MM.1S (cell line): ENCODE measurements at places on chromosomes 2 and 18.
A peak's percentile ranks its signal among the peaks of the same experiment; 100 is the strongest.

GRCh38 chr18:12291161-12291560 lies 16.9 kb upstream of the TUBB6 start:
- DNase-seq: no peak

- peak; percentile 55 for DNase-seq
Observed at GRCh38 chr2:129347486-129348217, 631.8 kb upstream of the RAB6C start.

DNA sequence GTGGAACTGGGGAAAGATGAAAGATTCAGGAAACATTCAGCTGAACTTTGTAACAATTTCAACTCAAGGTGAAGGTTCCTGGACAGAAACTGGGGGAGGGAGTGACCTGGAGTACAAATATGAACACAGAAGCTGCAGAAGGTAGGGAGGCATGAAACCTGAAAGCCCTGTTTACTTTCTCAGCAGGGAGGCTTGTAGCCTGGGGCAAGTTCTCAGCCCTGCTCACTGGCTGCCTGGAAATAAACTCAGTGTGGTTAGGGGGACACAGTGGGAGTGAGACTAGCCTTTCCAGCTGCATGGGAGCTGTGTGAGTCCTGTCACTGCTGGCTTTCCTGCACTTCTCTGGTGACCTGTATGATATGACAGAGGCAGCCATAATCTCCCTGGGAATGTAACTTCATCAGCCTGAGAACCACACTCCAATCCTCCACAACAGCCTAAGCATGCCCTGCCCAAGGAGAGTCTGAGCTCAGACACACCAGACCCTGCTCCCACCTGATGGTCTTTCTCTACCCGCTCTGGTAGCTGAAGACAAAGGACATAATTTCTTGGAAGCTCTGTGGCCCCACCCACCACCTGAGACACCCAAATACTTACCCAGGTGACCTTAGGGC lies 77.0 kb downstream of the ZSWIM2 start:
- peak; percentile 16 for DNase-seq

GRCh38 chr2:42230891-42231290 lies 61.7 kb downstream of the EML4 start:
- no peak for DNase-seq

DNA sequence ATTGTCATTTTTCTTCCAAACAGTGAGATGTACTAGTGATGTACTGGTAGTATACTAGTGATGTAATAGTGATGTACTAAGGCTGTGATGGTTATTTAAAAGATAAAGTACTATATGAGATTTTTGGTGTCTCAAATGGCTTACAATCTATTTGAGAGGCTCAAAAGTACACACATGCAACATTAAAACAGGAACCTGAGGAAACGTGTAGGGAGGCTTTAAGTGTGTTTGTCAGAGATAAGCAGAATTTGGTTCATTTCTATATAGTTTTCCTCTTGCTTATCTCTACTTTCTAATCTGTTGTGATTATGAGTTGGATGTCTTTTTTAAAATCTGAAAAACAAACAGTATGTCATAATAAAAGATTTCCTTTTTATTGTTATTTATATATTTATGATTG lies 100.9 kb upstream of the SERTAD2 start:
- no peak for DNase-seq

GRCh38 chr18:43192408-43192807 lies 76.9 kb upstream of the RIT2 start:
- peak; percentile 27 for DNase-seq

- DNase-seq: peak; percentile 53
Observed at GRCh38 chr2:71154798-71155197, 24.4 kb downstream of the MPHOSPH10 start.

DNA sequence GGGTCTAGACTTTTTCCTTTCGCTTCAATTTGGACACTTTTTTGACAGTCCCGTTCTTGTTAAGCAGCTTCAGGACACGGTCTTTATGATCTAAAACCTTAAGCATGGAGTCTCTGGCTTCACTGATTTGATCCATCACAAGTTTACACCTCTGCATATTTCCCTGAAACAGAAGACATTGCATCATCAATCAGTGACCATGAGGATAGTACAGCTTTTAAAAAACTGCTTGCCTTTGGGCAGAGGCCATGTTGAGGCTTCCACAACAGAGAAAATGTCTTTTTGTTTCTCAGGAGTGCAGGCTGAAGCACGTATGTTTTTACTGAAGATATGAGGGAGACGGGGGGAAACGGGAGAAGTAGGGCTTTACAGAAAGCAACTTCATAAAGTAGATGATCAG lies 56.2 kb upstream of the AMMECR1L start:
- no peak for DNase-seq

GRCh38 chr2:204272089-204272488 lies 273.2 kb upstream of the PARD3B start:
- DNase-seq: no peak

DNA sequence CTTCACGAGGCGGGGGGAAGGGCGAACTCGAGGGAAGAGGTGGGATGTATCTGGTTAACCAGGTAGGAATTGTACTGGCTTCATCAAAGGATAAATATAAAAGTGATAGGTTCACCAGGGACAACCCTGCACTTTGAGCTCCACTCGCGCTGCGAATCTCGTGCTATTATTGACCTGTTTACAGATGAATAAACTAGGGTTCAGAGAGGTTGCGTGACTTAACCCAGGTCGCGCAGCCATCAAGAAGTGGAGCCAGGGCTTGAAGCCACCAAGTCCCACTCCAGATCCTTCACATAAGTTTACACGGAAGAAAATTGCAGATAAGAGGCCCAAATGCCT lies 1.4 kb upstream of the CYP1B1 start:
- no peak for DNase-seq

- no peak for DNase-seq
Observed at GRCh38 chr2:12050396-12050795, 304.0 kb downstream of the LPIN1 start.

DNA sequence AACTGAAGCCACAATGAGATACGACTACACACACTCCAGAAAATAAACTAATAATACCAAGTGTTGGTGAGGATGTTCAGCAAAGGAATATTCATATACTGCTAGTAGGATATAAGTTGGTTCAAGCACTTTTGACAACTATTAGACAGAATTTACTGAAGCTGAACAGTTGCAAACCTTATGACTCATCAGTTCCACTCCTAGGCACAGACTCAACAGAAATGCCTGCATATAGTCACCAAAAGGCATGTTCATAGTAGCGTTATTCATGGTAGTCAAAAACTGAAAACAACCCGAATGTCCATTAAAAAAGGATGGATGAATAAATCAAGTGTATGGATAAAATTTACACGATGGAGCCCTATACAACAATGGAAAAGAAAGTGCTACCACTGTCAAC lies 232.0 kb downstream of the ANAPC1 start:
- no peak for DNase-seq

- no peak for DNase-seq
Observed at GRCh38 chr2:210833403-210833802, 277.0 kb downstream of the CPS1 start.

- DNase-seq: peak; percentile 34
Observed at GRCh38 chr18:1846640-1847039, 724.7 kb downstream of the METTL4 start.

DNA sequence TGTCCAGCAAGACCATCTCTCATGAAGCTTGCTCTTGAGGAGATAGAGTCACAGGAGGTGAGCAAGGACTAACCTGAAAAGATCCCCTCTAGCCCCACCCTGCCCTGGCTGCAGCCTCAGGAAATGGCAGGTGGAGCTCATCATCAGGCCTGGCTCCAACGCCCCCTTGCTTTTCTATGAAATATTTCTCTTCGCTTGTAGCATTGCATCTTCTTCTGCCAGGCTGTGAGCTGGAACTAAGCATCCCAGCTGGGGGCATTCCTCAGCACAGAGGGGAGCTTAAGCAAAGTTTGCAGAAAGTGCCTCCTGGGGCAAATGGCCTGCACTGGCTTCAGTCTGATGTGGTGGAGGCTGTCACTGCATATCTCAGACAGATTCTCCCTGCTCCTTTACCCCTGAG lies 90.1 kb upstream of the LGALSL start:
- DNase-seq: no peak

DNA sequence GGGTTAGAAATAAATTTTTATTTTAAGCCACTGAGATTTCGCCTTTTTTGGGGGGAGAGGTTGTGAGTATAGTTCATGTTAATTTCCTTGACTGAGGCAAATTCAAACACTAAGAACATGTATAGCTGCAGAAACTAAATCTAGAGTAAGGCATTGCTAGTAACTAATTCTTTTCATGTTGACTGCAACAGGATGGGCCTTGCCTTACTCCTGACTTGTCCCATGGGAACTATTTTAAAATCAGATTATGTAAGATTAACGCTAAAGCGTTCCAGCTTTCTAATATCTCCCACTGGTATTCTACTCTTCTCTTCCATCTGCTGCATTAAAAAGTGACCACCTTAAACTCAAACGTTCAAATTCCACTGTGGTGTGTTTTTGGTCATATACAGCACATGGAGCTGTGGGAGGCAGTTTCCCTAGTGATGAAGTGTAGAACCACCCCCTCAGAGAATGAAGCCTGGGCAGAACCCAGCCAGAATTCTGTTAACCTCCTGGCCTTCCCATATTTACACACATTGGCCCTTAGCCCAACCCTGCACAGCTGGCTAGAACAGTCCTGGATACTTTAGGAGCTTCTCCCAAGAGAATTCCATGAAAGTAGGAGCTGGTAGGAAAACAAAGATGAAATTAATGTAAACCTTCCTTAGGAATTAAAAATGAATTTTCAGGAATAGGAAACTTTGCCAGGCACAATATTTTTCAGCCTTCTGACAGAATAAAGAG lies 687.8 kb downstream of the SLC4A3 start:
- no peak for DNase-seq

GRCh38 chr2:8552293-8552801 lies 129.5 kb upstream of the ID2 start:
- no peak for DNase-seq

GRCh38 chr2:160432633-160433032 lies 61.0 kb downstream of the RBMS1 start:
- no peak for DNase-seq

GRCh38 chr18:62332431-62332830 lies 7.3 kb downstream of the TNFRSF11A start:
- DNase-seq: no peak

- peak; percentile 71 for DNase-seq
Observed at GRCh38 chr18:76822506-76823160, at the start of gene ZNF236. ZNF236 (plus strand) TSS chr18:76822557; CDS start chr18:76822608, 51 bp downstream.

DNA sequence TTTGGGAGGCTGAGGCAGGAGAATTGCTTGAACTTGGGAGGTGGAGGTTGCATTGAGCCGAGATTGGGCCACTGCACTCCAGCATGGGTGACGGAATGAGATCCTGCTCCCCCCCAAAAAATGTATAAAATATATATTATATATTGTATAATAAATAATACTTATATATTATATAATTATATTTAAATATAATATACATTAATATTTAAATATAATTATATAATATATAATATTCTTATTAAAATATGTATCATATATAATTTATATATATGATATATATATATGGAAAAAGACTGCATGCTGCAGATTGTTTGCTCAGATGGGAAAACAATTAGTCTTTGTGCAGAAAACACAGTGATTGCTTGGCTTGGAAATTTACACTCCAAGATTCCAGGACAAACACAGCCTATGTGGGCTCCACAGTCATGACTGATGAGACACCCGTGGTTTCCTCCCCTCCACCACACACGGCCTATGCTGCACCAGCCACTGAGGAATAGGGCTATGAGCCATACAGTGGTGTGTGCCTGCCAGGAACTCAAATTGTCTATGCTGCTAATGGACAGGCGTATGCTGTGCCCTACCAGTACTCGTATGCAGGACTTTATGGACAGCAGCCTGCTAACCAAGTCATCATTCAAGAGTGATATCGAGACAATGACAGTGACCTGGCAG lies 30.0 kb downstream of the PMAIP1 start:
- DNase-seq: no peak

- no peak for DNase-seq
Observed at GRCh38 chr2:29714333-29714732, 207.1 kb downstream of the ALK start.

DNA sequence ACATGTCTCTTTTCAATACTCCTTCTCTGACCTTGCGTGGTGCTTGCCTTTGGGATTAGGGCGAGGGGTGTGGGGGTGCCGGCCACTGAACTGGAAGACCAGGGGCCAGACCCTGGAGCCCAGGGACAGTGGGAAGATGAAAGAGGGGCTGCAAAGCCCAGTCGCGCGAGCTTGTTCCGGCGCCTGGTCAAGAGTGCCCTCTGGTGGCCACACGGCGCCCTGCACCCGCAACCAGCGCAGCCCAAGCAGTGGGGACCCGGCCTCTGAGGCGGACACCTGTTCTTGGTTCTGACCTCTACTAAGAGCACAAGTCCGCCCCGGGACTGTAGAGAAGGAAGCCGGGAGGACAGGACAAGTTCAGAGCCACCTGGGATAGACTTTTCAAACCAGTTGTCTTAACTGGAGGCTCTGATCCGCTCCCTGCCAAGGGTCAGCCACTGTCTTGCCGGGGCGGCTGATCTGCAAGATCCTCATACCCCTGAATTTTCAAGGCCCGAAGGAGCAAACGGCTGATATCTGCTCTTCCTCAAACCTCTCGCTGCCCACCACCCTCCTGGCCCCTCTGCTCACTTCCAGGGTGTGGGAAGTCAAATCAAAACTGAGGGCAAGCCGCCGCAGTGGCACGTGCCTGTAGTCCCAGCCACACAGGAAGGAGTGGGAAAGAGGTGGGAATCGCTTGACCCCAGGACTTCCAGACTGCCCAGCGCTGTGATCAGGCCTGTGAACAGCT lies 14.9 kb upstream of the MSH6 start:
- DNase-seq: peak; percentile 43

- DNase-seq: no peak
Observed at GRCh38 chr18:33010149-33010548, 237.3 kb upstream of the KLHL14 start.

DNA sequence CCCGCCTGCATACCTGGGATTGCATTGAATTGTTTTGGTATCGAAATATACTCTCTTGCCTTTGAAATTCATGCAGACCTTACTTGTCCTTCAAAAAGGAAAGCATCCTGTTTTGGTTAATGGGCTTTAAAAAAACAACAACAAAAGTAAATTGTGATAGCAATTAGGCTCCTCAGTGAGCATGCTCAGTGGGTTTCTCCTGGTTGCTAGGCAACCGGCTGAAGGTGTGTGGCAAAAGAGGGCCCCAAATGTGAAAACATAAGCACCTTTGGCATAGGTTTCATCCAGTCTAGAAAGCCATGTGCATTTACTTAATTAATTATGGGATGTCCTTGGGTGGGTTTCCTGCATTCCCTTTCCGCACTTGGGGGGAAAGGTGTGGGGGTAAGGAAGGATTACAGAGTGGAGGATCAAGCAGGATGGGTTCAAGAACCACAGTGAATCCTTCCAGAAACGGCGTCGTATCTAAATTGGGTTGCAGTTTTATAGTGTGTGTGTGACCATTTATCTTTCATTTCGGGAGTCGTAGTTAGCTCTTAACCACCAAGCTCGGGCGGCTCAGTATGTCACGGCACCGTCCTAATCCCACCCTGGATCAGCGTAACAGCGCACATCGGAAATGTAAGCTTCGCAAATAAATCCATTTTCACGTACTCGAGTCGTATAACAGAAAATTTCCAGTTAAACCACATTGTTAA lies 274.9 kb upstream of the TCF4 start:
- no peak for DNase-seq

- no peak for DNase-seq
Observed at GRCh38 chr2:130832296-130832940, 4.3 kb upstream of the ARHGEF4 start.
